ENCODE measurements at places on chromosomes 12 and 14.

DNA sequence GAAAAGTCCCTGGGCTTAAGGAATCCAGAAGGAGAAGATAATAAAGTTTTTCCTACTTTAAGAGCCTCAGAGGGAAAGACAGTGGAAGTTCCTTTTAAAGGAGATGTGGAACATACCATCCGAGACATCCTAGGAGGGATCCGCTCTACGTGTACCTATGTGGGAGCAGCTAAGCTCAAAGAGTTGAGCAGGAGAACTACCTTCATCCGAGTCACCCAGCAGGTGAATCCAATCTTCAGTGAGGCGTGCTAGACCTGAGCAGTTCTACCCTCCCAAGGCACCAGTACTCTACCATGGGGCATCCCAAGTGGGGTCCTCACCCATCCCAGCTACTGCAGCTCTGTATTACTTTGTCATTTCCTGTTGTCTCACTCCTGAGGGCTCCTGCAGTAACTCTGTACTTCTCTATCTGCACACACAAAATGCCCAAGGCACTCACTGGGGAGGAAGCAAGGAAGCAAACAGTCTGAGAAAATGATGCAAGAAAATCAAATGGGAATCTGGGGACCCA is 3.8 kb downstream of the TINF2 start:
- DNase-seq, result no peak

GRCh38 chr14:105315211-105315721 is 718 bp downstream of the PACS2 start:
- DNase-seq, result no peak

- no peak for DNase-seq
These were observed 1.0 kb upstream of the BDKRB2 start for GRCh38 chr14:96203635-96204034.

GRCh38 chr12:78888568-78888967 is 24.0 kb downstream of the SYT1 start:
- no peak for DNase-seq

GRCh38 chr12:111785651-111786050 is 18.9 kb downstream of the ALDH2 start:
- no peak for DNase-seq

- no peak for DNase-seq
These were observed 185.5 kb upstream of the FAR2 start for GRCh38 chr12:28963554-28963953.

- no peak for DNase-seq
These were observed 3.8 kb upstream of the KRT85 start for GRCh38 chr12:52370926-52371608.

DNA sequence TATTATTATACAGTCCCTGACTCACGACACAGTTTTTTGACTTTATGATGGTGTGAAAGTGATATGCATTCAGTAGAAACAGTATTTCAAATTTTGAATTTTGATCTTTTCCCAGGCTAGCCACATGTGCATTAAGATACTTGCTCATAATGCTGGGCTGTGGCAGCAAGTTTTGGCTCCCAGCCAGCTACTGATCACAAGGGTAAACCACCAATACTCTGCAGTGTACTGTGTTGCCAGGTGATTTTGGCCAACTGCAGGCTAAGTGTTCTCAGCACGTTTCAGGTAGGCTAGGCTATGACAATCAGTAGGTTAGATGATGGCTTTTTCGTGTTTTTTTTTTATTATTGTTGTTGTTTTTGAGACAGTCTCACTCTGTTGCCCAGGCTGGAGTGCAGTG is 69.4 kb upstream of the ACTN1 start:
- no peak for DNase-seq

GRCh38 chr14:95505030-95505589 is 11.3 kb downstream of the SYNE3 start:
- DNase-seq, result no peak

DNA sequence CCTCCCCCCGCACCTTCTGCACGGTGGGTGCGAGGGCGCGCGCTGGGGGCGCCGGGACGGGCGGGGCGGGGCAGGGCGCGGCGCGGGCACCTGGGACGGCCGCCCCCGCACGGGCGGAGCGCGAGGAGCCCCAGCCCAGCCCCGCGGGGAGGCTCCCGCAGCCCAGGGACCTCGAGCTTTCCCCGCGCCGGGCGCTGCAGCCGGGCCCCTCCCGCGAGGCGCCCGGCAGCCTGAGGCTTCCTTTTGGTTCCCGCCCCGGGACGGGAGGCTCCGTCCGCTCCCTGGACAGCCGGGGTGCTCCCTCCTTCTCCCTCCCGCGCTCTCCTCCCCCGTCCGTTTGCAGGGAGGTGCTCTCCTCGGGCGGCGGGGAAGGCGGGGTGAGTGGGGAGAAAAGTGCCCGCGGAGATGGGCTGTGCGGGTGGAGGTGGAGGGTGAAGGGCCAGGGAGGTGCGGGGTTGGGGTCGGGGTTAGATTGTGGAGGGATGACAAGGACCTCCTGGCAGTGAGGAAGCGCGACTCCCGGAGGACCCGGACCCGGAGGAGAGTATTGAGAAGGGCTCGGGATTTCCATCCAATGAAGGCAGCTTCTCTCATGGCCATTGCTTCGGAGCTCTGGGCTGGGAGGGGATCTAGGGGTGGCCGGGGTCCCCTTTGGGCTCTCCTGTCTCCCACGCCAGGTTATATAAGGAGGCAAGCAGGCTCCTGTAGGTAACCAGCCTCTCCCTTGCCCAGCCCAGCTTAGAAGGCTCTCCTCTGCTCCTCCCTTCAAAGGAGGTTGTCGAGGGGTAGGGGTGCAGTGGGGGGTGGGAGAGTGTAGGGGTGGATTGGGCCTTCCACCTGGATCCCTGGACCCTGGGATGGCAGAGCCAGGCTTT is 645 bp downstream of the JDP2 start:
- DNase-seq, result no peak

- no peak for DNase-seq
These were observed 10.6 kb downstream of the SDS start for GRCh38 chr12:113392988-113393579.

DNA sequence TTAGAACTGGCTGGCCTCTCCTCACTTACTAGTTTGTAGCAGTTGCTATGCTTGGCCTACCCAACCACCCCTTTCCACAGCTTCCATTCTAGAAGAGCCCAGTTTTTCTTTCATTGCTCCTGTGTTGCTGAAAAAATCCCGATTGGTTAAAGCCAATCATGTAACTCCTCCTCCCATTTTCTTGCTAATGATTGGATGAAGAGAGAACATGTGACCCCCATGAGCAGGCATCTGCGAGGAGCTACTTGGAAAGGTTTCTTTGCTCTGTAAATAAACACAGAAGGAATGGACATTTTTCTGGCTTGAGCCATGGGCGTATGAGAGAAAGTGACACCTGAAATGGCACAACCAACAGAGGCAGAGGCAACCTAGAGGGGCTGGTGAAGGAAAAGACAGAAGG is 773.8 kb upstream of the TBX3 start:
- no peak for DNase-seq

DNA sequence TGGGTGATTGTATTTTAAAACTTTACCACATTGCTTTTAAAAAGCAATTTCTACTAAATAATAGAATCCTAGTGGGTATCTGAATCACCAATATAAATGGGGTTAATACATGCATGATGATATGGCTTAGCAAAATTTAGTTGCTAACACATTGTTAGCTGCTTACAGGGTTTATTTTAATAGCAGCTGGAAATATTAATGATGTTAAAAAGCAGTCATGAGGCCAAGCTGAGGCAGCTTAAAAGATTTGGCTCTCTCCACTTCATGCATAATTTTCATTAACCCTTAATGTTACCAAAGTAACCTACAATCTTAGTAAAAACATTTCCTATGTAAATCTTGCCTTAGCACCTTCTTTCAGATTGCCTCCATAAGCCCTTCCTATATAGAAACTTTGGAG is 49.2 kb upstream of the CNOT2 start:
- no peak for DNase-seq

DNA sequence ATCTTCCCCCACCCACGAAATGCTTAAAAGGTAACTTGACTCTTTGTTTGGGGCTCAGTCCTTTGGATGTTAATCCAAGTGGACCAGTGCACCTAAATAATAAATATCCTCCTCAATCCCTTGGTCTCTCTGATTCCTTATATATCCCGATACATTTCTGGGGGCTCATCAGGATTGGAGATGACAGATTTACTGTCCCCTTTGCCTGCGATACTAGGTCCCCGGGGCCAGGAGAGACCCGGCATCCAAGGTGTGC is 26.3 kb downstream of the KLRK1 start:
- no peak for DNase-seq

DNA sequence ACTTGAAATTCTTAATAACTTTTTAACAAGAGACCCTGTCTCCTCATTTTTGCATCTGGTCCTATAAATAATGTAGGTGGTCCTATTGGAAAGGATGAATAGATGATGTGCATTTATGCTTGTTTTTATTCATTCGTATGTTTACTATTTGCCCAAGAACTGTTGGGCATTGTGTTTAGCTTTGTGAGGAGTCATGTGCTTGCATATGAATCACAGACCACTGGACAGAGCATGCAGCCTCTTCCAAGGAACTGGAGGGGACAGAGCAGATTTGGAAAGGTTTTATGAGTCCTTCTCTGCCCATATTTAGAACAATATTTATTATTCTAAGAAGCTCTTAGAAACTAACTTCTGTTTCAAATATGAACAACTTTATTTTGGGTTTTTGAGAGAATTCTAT is 414.0 kb downstream of the SOX5 start:
- DNase-seq, result no peak

GRCh38 chr14:92600318-92601053 is 86.9 kb downstream of the RIN3 start:
- DNase-seq, result no peak

GRCh38 chr12:113488322-113488721 is 16.7 kb upstream of the LHX5 start:
- DNase-seq, result no peak

- DNase-seq, result no peak
These were observed 11.2 kb downstream of the SPRING1 start for GRCh38 chr12:116726694-116727093.

- no peak for DNase-seq
These were observed at the start of gene CIROP for GRCh38 chr14:23104591-23105347. CIROP (minus strand) TSS chr14:23104989; CDS start chr14:23104920, 69 bp downstream.

- no peak for DNase-seq
These were observed 184.4 kb downstream of the ITPR2 start for GRCh38 chr12:26648584-26648983.

GRCh38 chr14:25150934-25151790 is 101.2 kb upstream of the STXBP6 start:
- DNase-seq, result no peak

DNA sequence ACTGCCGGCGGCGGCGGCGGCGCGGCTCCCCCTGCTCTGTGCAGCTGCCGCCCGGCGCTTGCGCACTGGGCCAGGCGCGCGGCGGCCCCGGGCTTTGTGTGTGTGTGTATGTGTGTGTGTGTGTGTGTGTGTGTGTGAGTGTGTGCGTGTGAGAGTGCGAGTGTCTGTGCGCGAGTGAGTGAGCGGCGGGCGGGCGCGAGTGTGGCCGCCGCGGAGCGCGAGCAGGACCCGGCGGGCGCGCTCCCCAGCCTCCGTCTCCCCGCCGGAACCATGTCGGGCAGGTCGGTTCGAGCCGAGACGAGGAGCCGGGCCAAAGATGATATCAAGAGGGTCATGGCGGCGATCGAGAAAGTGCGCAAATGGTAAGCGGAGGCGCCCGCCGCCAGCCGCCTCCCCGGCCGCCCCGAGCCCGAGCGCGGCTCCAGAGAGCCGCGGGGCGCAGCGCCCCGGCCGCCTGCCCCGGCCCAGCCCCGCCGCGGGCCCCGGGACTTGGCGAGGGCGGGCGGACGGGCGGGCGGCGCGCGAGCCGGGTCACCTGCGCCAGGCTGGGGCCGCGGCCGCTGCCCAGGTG is at the start of gene BCL7A:
TSS of gene BCL7A (plus strand) at position 63 of the 571 bp plus-strand sequence. CDS start at position 271, 208 bp downstream.
- peak; percentile 29 for DNase-seq

- no peak for DNase-seq
These were observed 325.8 kb upstream of the DIO3 start for GRCh38 chr14:101235335-101236103.

DNA sequence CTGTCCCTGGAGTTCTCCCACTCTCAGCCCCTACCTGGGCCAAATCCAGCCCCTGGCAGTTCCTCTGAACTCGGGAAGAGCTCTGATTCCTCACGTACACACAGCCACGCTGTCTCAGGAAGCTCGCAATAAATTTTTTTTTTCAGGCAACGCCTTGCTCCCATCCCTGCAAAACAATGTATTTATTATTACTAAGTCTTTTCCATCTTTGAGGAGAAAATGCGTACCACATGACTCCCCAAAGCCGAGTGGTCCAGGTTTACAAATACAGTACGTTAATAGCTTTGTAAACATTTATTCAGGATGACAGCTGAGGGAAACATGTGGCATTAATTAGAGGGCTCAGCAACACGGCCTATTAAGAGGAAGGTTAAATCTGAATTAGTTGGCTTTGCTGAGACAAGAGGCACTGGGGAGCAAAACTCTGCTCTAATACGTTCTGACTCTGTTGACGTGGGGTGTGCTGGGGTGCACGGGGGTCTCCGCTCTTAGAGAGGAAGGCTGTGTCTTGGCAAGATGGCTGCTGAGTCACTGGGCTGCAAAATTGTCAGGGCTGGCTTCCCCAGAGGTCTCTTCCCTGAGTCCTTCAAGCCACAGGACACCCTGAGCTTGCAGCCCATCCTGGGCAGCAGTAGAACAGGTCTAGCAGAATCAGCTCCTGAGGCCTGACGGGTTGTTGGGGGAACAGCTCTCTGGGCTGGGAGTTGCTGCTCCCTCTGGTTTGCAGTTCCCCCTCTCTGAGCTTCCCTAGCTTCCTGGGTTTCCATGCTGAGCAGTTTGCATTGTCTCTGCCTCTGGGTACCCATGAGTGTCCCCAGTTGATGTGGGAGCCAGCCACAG is 185.2 kb upstream of the TBX3 start:
- DNase-seq, result no peak

- DNase-seq, result no peak
These were observed 15.3 kb downstream of the GRIP1 start for GRCh38 chr12:66663611-66664010.

DNA sequence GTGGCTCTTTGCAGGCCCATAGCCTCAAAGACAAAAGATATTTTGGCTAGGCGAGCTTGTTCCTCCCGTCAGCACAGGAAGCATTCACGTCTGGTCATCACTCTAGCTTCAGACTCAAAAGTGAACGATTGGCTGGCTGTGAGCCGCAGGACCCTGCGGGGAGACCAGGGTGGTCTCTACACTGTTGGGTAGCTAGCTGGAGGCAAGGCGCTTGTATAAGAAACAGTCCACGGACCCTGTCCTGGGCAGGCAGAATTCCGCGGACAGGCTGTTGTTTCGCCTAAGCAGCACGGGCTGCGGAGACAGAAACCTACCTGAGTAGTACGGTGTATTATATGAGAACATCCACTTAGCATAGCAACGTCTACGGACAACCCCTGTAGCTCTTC is 29.6 kb downstream of the WBP11 start:
- DNase-seq, result no peak

GRCh38 chr12:76197283-76197682 is 112.8 kb upstream of the NAP1L1 start:
- no peak for DNase-seq
